ENCODE measurements at places on chromosomes 16 and 17.

GRCh38 chr16:24953306-24953705 lies 61.9 kb downstream of the ARHGAP17 start:
- DNase-seq, result no peak

DNA sequence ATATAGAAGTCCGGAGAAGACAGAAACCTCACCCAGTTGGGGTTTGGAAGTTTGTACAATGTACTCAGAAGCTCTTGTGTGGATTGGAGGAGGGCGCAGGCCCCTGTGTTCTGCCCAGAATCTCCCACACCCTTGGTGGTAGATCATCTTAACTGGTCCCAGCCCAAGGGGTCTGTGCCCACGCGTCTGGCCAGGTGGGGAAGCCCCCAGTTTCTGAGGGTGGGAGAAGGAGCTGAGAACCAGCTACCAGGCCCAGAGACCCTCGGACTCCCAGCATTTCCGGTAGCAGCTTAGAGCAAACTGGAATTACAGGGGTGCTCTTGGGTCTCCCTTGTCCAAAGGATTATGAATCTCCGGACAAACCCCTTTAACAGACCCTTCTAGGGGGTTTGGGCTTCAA lies 2.3 kb upstream of the PPP1R9B start:
- no peak for DNase-seq

- DNase-seq, result no peak
Measured at GRCh38 chr17:74990581-74991105, 3.2 kb downstream of the CDR2L start.

DNA sequence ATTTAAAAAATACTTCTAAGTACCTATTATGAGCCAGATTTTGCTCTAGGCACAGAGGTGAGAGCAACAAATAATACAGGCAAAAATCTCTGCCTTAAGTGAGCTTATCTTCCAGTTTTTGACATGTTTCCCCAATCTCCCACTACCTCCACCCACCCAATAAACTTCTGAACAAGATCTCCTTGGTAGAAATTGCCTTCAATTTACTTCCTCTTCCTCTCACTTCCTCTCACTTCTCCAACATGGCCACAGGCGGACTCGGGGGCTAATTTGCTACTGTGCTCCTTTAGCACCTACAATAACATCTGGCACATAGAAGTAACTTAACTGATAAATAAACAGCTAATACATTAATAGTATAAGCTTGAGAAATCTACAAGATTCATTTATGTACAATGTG lies 82.6 kb downstream of the CACNG1 start:
- no peak for DNase-seq

- DNase-seq, result peak; percentile 29
Measured at GRCh38 chr16:73143576-73144422, 95.9 kb upstream of the ZFHX3 start.

GRCh38 chr17:6654841-6655731 lies 3.5 kb downstream of the C17orf100 start:
- DNase-seq, result no peak

DNA sequence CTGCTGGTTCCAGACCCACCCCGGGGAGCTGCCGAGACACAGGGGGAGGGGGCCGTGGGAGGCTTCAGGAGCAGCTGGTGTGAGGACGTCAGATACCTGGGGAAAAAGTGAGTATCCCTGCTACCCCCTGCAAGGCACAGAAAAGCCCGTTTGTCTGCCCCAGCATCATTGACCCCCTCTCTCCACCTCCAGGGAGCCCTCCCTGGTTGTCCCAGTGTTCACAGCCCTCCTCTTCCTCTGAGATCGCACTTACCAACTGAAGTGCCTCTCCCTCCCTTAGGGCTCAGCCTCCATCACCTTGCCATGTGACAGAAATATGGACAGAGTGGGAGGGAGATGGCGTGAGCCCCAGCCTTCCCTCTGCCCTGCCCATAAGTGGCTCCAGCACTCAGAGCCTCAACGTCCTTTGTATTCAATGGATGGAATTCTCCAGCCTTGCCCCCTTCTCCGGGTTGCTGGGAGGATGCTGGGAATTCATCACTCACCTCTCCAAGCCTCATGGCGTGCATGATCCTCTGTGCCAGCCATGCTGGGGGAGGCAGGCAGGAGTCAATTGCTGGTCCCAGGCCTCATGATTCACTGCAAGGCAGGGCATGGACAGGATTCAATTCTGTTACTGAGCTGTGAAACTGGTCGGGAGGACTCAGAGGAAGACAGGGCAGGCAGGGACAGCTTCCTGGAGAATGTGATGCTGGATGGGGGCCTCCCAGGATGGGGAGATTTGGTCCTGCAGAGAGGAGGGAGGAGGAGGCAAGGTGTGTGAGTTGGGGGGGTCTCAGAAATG lies 14.6 kb downstream of the SPNS3 start:
- DNase-seq, result no peak

- DNase-seq, result peak; percentile 97
Measured at GRCh38 chr16:30947859-30948666, 805 bp upstream of the ORAI3 start.

DNA sequence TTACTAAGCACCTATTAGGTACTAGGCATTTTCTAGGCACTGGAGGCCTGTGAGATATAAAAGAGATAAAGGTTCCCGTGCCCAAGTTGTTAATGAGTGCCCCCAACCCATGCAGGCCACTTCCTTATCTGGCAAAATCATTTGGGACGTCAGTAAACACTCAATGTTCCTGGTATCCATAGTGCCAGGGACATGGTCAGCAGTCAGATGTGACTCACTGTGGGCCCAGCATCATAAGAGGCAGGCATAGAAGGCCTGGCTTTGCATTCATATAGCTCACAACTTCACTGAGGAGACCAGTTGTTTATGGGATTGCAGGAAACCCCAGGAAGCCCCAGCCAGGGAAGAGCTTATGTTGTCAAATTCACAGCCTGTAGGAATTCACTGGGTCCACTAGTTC lies 81.1 kb downstream of the MRC2 start:
- no peak for DNase-seq

DNA sequence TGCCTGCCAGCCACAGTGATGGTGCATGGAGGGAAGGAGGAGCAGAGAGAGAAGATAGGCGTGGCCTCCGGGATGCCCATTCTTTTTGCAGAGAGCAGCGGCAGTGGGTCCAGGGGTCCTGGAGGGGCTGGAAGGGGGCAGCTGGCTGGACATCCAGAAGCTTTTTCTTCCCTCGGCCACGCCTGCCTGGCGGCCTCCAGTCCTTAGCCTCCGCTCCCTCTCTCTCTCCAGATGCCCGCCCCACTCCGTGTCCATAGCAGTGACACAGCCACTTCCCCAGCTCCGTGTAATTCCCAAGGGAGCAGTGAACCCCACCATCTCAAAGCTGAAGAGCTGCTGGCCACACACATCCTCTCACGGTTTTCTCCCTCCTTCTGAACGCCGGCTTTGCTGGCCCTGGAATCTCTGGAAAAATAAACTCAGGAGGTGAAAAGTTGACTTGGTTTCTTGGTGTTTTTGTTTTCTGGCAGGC lies 26.3 kb upstream of the CDC42EP4 start:
- DNase-seq, result peak; percentile 30

DNA sequence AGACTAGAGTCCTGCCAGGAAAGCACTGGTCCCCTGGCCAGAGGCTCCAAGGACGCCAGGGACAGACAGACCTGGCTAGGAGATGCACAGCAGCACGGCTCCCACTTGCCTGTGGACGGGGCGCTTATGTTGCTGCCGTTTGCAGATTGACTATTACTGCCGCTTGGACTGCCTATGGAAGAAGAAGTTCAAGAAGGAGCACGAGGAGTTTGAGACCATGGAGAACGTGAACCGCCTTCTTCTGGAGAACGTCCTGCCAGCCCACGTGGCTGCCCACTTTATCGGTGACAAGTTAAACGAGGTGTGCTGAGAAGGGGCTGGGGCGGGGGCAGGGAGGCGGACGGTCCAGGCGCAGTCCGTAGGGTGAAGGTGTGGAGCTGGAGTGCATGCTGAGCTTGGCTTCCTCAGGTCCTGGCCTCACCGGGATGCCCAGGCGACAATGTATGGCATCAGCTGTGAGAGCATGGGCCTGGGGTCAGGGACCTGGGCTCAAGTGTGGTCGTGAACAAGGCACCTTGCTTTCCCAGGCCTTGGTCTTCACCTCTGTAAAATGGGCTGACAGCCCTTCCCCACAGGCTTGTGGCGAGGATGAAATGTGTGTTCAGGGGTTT lies 45.6 kb downstream of the ADCY7 start:
- DNase-seq, result no peak

- DNase-seq, result peak; percentile 76
Measured at GRCh38 chr16:68992521-68992920, 112.9 kb upstream of the HAS3 start.

- no peak for DNase-seq
Measured at GRCh38 chr16:4682084-4682591, 11.2 kb upstream of the NUDT16L1 start.

DNA sequence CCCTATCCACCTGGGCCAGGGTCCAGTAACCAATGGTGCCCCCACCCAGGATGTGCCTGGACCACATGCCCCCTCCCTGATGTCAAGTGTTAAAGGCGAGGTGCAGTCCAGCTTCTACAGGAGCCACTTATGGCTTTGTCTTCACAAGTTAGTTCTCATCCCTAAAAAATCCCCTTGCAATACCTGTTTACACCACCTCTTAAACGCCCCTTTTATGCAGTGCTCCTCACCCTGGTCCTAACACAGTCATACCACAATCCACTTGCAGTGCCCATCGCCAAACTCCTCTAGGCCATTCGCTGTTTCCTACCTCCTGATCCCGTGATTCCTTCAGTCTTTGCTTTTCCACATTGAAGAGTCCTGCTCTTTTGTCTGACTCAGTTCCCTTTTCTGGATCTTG lies 7.1 kb downstream of the GLYR1 start:
- DNase-seq, result no peak

GRCh38 chr16:57862698-57863433 lies 60.6 kb upstream of the KIFC3 start:
- no peak for DNase-seq

- DNase-seq, result no peak
Measured at GRCh38 chr16:49183911-49184310, 97.7 kb downstream of the CBLN1 start.

DNA sequence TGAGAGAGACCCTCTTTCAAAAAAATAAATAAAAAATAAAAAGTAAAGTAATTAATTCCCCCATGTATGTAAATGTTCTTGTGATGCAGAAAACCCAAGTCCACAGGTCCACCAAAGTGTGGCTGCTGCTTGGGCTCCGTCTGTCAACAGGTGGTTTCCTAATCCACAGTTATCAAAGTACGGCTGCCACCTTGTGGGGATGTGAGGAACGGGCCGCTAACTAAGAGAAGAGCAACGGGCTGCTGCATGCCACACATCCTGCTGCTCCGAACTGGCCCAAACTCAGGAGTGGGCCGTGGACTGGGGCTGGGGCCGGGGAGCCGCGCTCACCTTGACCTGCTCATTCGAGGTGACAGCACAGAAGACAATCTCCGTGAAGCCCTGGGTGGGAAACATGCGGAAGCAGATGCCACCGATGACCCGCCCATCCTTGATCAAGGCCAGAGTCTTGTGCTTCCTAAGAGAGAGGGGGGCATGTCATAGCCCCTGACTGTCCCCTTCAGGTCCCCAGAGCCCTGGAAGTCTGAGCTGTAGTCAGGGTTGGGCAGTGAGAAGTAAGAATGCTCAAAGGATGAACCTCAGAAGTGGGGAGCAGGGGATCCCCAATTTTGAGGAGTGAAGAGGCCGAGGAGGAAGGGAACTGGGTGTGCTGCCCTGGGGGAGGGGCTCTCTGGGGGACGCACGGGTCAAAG lies 4.3 kb downstream of the KAT2A start:
- DNase-seq, result peak; percentile 76

DNA sequence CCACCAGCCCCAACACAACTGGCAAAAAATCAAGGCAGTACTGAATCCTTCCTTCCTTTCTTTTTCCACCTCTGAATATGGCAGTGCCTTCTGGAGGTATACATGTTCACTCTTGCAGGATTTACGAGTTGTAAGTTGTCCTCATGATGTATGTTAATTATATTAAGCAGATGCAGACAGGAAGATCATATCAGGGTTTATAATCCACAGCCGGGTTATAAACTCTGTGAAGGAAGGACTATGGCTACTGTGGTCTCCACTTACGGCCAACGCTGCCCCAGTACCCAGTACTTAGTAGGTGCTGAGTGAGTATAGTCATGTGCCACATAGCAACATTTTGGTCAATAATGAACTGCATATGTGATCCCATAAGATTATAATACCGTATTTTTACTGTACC lies 19.6 kb upstream of the IRX5 start:
- no peak for DNase-seq

GRCh38 chr17:12974005-12974531 lies 43.8 kb downstream of the ELAC2 start:
- DNase-seq, result no peak

GRCh38 chr17:32912218-32912897 lies 15.6 kb upstream of the TMEM98 start:
- DNase-seq, result peak; percentile 80

- no peak for DNase-seq
Measured at GRCh38 chr16:78648517-78648916, 549.1 kb downstream of the WWOX start.

- DNase-seq, result no peak
Measured at GRCh38 chr16:89001117-89002027, 24.4 kb upstream of the CBFA2T3 start.

- peak; percentile 36 for DNase-seq
Measured at GRCh38 chr17:27976331-27976730, 66.1 kb upstream of the NLK start.

GRCh38 chr17:70423562-70423961 lies 254.2 kb downstream of the KCNJ2 start:
- no peak for DNase-seq

DNA sequence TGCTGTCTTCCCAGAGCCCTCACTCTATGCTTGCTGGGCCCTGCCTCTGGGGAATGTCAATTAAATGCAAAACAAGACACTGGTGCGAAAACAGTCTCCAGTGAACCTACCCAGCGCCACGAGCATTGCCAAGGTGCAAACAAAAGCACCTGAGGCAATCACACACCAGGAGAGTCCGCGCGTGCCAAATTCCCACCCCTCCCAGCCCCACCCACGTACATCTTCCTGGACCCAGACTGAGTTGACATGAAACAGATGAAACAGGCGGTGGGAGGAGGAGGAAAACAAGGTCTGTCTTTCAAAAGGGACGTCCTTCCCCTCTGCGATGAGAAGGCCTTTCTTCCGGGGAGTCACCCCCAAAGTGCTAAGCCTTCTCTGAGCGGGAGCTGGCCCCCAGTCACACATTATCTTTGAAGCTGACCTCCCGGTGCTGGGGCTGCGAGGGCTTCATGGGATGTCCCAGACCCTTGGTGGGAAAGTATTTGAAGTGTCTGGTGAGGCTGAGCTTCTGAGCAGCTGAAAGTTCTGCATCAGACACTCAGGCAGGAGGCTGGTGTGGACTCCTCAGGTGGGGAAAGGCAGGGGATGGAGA lies 200.4 kb downstream of the AXIN2 start:
- no peak for DNase-seq

- peak; percentile 47 for DNase-seq
Measured at GRCh38 chr17:18159551-18160120, 24.0 kb upstream of the ALKBH5 start.

GRCh38 chr17:56028837-56029236 lies 124.4 kb upstream of the ANKFN1 start:
- DNase-seq, result no peak
